ENCODE measurements at places on chromosomes 3 and 15.

- no peak for DNase-seq
Measured at GRCh38 chr3:102083473-102083872, 234.2 kb downstream of the NFKBIZ start.

- DNase-seq, result peak; percentile 86
Measured at GRCh38 chr15:28984421-28985315, 98.9 kb downstream of the APBA2 start.

DNA sequence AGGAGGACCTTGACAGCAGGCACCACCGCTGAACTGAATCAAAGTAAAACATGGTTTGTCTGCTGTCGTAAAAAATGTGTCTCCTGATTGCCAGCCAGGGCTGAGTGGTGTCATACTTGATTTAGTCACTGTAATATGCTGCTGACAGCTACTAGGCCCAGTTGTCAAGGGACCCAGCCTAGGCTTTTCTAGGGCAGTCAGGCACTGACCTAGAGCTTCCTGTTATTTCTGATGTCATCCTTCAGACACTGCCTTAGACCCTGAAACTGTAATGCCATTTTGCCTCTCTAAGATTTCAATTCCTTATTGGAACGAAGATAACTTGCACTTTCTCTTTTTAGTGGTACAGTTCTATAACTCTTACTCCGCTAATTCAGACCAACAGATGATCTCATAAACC lies 2.6 kb upstream of the MRPL3 start:
- no peak for DNase-seq

DNA sequence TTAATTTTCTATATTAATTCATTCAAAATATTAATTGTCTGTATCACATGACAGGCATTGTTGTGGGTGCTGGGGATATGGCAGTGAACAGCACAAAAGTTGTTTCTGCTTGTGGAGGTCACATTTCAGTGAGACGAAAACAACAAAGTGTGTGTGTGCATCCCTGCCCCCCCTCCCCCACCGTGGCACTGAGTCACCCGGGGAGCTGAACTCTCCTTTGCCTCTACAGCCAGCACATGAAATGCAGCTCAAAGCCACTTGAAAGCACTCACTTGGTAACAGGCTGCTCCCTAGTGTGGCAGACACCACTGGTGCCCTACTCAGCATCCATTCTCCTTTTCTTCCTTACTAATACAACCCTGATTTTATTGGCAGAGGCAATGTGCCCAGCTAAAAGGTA lies 16.9 kb upstream of the SCAMP5 start:
- DNase-seq, result no peak

DNA sequence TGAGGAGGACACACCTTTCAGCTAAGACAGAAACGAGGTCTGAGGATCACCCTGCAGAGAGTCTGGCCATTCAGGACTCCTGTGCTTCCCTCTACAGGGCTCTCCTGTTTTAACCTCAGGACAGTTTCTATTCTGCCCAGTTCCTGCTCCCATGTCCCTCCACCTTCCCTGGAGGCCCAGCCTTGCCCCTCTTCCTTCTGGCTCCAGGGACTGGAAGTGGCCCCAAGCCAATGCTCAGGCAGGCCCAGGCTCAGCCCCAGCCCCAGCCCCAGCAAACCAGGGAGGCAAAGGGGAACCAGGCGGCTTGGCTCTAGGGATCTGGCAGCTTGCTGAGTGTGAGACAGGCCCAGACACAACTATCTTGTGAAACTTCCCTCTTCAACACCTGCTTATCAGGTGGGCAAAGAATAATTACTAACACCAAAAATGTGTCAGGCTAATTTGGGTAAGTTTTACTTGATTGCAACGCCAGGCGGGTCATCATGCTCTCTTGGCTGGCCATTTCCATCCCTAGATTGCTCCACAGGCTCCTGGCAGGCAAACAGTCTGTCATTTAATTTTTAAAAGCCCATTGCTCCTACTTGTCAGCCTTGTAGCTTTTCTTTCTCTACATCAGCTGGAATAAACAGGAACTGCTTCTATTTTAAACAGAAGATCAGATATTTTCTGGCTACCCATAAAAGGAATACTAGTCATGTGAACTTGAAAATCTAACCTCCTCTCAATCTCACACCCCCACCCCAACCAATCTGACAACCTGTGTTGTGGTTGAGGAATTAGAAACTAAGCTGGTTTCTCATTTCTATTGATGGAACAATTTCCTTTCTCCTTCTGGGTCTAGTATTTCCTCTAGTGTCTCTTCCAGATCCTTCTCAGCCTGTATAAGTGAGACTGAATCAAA lies 33.5 kb downstream of the UPK1B start:
- DNase-seq, result no peak

- no peak for DNase-seq
Measured at GRCh38 chr3:64848822-64849221, 161.0 kb upstream of the ADAMTS9 start.

GRCh38 chr15:27746401-27746955 lies 352.6 kb downstream of the OCA2 start:
- no peak for DNase-seq

DNA sequence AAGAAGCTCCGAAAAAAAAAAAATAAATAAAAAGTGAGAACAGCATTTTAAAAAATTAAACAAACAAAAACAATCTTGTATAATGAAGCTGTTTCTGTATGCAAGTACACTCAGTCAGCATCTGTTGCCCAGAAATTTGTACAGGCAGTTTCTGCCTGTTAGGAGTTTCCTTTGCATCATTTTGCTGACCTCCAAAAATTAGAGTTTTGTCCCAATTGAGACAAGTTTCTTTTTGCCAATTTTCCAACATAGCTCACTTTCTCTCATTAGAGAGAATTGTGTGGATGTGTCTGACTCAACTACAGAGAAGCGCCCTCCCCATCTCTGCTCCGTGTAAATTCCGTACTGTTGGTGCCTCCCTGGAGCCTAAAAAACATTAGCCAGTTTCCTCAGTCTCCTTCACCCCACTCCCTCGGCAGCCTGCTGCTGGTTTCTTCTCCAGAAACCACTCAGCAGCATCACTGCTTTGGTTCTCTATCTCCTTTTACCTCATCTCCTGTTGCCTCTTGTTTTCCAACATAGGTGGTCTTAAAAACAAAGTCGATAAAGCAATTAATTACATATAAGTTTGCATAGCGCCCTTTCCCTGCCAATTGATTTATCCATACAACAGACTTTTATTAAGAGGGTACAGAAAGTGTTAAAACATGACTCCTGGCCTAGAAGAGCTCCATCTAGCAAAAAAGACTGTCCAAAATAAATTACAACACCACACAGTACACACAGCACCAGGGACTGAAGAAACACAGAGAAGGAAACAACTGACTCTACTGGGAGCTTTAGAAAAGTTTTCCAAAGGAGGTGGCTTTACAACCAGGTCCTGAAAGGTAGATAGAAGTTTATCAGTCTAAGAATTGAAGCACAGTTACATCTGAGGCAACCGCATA lies 286.7 kb downstream of the SHOX2 start:
- no peak for DNase-seq

DNA sequence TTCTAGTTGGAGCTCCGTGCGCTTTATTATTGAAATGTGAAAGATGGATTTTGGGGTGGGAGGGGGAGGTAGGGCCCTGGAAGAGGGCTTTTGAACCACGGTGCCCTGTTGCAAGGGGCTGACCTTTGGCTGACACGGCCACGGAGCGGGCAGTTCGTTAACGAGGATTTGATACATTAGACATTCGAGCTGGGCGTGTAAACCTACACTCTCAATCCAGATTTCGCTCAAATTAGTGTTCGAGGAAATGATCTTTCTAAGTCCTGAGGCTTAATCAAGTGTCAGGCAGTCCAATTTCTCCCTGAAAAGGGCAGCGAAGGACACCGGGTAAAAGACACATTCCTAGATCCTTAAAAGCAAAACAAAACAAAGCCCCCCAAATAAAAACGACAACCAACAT lies 13.0 kb downstream of the ZIC1 start:
- DNase-seq, result no peak

- DNase-seq, result no peak
Measured at GRCh38 chr3:51619983-51620382, 51.1 kb upstream of the TEX264 start.

DNA sequence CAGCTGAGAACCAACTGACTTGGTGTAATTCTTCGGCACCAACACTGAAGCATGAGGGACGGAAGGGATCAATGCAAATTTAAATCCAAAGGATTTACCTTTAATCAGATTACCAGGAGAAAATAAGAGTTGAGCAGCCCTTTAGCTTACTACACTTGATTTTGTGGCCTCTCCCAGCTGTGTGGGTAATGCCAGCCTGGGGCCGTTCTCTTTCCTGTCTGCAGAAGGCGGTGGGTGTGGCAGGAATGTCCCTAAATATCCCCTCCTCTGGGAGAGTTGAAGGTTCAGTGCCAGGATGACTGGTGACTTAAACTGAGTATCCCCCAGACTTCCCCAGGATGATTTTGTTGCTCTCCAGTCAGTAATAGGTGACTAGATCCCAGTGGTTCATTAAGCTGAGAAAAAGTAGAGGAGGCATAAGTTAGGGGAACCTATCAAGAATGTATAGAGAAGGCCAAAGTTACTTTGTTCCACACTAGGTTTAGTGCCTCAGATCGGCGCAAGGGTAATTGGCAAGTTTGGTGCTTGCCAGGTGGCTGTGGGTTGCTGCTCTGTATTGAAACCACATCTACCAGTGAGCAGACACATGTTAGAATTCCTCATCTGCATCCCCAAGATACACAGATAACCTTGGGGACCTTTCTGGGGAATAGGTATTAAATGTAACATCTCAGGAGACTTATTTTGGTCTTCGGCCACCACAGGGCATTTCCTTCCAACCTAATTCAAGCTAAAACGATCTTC lies 23.1 kb downstream of the MAPKBP1 start:
- no peak for DNase-seq

DNA sequence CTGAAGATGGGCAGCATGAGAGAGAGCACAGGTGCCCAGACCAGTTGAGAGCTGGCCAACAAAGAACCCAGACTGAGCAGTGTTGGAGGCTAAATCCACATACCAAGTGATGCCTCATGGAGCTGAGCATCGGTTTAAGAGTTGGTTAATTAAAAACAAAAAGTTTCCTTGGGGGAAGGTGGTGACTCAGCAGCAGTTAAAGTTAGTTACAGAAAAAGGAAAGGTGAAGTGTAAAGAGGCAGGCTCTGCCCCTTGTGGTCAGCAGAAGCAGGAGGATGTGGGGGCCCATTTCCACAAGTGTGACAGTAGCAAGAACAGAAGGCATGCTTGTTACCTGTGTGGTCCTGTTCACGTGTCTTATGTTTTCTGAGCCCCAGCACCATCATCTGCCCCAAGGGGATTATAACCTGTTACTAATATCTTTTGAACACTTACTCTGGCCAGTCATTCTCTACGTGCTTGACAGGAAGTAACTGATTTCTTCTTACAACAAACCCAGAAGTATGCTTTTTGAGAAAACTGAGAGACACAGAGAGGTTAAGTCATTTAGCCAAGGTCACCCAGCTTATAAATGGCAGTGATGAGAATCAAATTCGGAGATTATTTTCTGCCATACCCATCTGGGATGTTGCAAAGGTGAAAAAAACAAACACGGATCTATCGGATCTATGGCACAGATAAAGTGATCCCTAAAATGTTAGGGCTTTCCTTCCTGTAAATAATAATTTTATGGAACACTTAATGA lies 91.0 kb downstream of the EPHB1 start:
- DNase-seq, result no peak

GRCh38 chr3:68809596-68809995 lies 122.8 kb downstream of the TAFA4 start:
- no peak for DNase-seq

GRCh38 chr15:70609889-70610288 lies 153.5 kb downstream of the UACA start:
- DNase-seq, result no peak

DNA sequence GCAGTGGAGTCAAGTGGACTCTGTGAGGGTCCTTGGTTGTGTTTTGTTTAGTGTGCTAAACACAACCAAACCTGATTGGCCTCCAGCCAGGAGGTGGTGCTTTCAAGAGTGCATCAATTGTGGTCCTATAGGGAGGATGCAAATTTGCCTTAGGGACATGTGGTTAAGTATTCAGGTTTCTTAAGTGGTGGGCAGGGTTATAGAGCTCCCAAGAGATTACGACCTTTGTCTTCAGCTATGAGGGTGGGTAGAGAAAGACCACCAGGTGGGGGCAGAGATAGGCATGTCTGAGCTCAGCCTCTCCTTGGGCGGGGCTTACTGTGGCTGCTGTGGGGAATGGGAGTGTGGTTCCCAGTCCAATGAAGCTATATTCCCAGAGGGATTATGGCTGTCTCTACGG lies 186.6 kb downstream of the SQOR start:
- no peak for DNase-seq

GRCh38 chr3:171796625-171797264 lies 13.5 kb downstream of the PLD1 start:
- no peak for DNase-seq

Measured in nucleus accumbens (tissue), 56 donors.